ENCODE measurements at places on chromosomes 1 and 21.

- no peak for DNase-seq
Observed at GRCh38 chr1:151255381-151255780, 847 bp downstream of the PSMD4 start.

- peak; percentile 52 for DNase-seq
Observed at GRCh38 chr1:40385437-40386358, 12.2 kb downstream of the SMAP2 start.

DNA sequence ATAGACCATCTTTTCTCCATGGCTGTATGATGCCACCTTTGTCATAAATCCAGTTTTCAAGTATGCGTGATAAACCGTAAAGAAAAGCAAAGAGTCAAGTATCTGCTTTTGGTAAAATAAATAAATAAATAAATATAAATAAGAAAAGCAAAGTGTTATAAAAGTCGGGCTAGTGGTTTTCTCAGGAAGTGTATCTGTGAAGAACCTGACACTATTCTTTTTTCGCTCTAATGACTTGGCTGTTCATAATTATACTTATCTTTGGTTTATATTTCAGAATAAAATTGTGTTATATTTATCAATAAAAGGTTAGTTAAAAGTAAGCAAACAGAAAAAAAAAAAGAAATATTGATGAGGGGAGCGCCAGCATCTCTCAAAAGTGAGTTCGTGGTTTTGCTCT, 594 bp upstream of the EXO5 start:
- DNase-seq = no peak

DNA sequence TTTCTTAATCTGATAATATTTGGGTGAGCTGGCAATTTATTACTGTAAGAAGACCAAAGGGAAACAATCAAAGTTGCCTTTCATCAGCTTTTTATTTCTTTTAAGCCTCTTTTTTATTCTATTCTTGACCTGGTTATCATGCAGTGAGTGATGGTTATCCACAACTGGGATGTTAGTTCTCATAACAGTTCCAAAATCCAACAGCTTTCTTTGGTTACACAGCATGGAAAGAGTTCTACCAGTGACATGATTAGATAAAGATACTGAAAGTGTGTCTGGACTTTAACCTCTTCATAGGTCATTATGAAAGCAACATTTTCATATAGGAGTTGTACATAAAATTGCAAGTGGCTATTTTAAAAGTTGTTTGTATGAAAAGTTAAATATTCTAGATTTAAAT, 163.0 kb downstream of the SYT2 start:
- no peak for DNase-seq

DNA sequence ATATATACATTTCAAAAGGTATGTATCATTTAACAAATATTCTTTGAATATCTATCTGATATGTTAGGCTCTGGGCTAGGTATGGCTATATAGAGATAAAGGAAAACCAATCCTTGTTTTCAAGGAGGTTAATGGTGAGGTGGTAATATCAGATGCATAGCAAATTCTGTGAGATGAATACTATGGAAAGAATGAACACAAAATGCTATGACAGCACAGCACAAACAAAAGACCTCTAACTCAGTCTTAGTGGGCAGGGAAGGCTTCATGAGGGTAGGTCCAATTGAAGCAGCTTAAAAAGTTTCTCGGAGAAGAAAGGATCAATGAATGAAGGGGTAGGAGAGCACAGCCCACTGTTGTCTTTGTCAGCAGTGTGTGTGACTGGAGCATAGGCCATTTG, 27.2 kb downstream of the FASLG start:
- no peak for DNase-seq

DNA sequence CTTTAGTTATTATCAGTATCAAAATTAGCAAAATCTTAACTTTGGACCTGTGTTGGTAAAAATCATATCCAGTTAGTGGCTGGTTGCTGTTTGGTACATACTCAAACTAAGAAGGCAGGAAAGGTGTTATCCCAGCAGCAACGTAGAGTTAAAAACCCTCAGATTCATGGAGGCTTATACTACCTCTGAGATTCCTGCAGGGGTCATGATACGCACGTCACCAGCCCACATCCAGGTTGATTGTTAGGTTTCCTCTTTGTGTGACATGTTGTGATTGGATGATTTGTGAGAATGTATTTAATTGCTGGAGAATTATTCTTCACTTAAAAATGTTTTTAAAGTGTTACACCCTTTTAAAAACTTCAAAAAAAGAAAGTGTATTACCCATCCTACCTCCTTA, 423.3 kb upstream of the ADGRL2 start:
- DNase-seq = no peak

GRCh38 chr1:32749332-32749731, 46.8 kb upstream of the SYNC start:
- no peak for DNase-seq

GRCh38 chr1:2986549-2987305, 34.5 kb upstream of the ACTRT2 start:
- no peak for DNase-seq

DNA sequence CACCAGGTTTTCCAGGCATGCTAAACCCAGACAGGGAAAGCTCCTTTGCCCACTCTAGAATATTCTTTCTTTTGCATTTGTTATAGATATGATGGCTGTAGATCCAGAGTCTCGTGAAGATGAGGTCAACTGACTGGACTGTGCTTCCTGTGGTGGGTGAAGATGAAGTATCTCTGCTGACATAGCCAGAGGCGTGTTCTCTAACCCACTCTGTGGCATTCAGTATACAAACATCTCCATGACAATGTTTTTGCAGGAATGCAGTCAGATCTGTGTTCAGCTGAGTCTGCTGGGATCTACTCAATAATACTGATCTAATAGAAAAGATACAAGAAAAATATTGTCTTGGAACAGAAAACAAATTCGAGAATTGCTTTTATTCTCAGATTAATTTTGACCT, 11.3 kb downstream of the RWDD2B start:
- no peak for DNase-seq

DNA sequence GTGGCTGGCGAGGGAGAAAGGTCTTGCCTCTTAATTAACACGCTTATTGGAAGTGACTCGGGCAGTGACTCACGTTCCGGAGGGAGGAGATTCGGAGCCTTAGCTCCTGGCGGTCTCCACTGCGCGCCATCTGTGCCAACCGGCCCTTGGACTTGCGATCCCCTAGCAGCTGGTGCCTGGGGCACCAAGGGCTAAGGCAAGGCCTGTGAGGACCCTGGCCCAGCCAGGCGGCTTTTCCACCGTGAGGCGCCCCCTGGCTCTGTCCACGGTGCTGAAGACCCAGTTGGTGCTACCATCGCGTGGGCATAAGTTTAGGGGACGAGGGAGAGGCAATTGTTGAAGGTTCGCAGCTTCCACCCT, 1.3 kb upstream of the SYT6 start:
- DNase-seq = no peak

DNA sequence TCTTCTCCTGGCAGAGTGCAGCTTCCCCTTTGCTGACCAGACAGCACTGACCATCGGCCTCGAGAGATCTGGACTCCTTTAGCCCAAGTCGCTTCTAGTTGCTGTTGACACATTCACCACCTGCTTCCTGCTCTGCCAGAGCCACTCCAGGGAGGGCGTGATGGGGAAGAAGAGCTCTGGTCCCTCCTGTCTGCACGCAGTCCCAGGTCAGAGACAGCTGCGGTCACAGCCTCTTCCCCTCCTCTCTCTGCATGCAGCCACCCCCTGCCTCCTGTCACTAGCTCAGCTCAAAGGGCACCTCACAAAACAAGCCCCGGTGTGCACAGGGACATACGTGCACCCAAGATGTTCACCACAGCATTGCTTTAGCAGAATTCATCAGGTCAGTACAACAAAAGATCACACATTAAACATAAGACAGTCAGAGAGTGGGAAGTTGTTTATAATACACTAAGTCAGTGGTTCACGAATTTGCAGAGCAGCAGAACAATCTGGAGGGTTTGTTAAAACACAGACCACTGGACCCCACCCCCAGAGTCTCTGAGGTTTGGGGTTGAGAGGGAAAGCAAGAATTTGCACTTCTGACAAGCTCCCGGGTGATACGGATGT, 132.9 kb downstream of the SYF2 start:
- no peak for DNase-seq

- DNase-seq = no peak
Observed at GRCh38 chr1:182210417-182210816, 148.9 kb upstream of the ZNF648 start.

DNA sequence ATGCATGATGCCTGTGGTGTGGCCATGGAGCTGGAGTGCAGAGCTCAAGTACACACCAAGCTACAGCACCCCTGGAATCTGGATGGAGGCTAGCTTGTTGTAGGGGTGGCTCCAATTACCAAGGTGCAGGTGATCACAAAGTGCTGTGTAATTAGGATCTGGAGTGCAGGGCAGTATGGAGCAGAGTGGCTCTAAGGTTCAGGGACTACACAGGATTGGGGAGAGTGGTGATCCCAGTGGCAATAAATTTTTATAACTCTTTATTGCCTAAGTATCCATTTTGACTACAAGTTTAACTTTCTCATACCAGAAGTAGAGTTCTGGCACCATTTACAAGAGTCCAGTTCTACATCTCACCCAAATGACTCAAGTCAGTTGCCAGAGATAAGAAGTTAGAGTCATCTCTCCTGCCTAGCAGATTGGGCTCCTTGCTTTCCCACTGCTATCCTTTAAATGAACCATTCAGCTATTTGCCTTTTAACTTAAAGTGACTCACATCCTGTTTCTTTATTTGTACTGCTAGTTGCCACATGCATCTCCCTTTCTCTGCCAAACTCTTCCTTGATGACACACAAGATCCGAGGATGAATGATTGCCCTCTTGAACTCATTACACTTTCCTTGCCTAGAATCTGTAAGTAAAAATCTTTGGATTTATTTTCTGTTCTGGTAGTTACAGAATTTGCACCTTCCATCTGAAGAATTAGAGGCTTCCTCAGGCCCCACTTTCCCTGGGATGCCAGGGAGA, 427.2 kb downstream of the KCNT2 start:
- DNase-seq = no peak

DNA sequence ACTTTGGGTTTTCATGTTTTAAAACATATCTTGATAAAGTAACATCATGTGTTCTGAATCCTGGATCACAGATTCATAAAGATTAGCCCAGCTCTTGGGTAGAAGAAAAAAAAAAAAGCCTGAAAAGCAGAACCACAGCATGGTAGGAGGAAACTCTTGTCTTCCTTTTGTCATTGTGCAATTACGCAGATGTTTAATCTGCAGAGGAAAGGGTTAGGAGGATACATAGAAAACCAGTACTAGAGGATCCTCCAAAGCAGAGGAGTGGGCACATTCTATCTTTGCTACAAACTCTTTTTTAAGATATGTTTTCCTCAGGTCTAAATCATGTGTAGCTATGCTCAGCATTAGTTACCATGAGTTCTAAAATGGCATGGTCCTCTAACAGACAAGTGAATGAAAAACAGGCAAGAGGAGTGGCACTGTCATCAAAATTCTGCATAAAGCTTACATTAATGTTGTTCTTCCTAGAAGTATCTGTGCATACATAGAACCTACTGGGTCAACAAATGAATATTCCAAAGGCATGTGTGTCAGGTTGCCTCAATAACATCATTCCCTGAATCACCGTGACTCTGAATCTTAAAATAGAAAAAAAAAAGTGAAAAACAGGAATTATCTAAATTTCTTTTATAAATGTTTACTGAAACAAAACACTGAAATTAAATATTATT, 107.0 kb downstream of the NME7 start:
- DNase-seq = no peak

DNA sequence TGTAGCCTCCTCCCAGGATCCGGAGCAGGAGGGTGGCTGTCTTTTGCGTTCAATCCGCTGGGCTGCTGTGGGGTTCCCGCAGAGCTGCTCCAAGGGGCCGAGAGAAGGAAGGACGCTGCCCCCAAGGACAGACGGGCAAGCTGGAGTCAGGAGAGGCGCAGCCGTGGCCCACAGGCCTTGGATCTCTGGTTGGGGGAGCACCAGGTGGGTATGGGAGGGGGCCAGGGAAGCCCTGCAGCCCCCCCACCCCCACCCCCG, 15.9 kb upstream of the SKI start:
- DNase-seq = no peak

DNA sequence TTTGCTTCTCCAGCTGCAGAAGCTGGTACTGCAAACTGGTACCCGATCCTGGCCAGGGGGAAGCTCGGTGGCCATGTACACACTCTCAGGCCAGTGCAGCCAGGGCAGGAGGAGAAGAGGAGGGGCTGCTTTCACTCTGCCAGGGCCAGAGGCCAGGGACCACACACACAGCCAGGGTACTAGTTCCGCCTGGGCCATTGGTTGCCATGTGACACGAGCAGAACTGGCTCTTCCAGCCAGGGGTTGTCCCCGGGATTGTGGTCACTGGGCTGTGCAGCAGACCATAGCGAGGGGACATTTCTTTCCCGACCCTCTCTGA, 3.7 kb upstream of the SHISAL2A start:
- DNase-seq = no peak

GRCh38 chr1:198424441-198424840, 116.0 kb downstream of the ATP6V1G3 start:
- DNase-seq = no peak

GRCh38 chr1:225471109-225471452, 43.2 kb upstream of the LBR start:
- no peak for DNase-seq

- no peak for DNase-seq
Observed at GRCh38 chr21:26227130-26227529, 56.6 kb upstream of the APP start.

DNA sequence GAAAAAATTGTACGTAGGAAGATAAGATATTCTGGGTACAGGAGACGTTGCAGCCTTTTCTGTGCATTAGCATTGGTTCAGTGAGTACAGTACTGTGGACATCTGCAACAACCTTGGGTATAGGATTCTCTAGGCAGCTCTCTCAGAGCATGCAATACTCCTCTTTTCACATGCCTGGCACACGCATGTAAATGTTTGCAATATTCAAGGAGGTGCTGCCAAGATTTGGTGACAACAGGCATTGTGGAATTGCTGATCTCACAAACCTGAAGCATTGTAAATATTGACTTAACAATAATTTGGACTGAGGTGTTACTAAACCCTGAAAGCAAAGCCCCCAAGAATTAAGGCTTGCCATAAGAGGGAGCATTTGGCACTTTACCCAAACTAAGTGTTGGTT, 126.8 kb downstream of the GRIK1 start:
- no peak for DNase-seq

DNA sequence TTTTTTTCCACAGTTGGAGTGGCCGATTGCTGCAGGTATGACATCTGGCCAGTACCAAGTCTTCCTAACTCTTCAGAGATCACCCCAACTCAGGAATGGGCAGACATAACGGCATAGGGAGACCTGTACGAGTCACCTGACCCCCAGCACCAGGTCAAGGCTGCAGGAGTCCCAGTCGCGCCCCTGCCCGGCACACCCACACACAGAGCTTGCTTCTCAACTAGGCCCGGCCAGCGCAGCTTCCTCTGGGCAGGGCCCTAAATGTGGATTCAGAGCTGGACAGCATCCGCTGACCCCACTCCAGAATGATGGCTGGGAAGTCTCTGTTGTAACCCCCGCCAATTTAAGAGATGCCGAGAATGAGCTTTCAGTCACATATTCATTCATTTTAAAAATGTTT, 58.8 kb upstream of the CLDN14 start:
- DNase-seq = no peak
